Activated CD4-positive, alpha-beta T cell treated with anti-CD3 and anti-CD28 coated beads, Interleukin-2, amount 50 U/mL, for 16 hours (primary cell): ENCODE measurements at places on chromosomes 4 and X.
A peak's percentile ranks its signal among the peaks of the same experiment; 100 is the strongest.

GRCh38 chr4:121696170-121696580 is 605 bp downstream of the ANXA5 start:
- DNase-seq: peak; percentile 81

GRCh38 chr4:12144051-12144450 is 715.4 kb upstream of the HS3ST1 start:
- no peak for DNase-seq

DNA sequence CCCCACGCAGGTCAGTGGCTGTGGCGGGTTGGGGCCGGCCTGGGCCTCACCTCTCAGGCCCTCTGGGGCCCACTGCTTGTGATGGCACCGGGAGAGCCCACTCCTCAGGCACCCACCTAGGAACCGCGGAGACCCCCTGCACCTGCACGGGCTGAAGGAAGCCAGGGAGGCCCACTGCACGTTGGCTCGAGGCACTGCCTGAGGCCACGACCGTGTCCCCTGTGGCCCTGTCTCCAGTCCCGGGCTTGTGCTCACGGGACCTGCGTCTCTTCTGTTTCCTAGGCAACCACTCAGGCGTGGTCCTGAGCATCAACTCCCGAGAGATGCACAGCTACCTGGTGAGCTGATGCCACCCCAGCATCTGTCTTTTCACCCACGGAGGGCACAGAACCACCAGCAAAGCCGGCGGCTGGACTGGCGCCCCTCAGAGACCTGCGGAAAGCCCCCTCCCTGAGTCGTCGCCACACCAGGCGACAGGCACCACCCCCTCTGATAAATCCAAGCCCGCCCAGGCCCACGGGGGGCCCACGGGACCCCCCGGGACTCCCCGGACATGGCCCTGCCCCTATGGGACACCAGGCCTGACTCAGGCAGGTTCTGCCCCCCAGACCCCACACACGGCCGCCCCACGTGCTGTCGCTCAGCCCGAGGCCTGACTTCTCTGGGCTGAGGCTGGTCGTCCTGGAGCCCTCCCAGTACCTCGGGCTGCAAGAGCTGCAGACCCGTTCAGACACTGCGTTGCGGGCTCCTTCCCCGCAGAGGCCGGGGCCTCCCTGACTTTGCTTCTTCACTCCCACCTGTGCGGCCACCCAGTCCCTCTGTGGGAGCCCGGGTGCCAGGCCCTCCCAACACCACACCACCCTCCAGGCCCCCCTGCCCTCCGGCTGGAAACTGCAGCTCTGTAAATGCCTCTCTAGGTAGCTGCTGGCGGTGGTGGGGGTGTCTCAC is 199.5 kb downstream of the AFAP1 start:
- no peak for DNase-seq

- no peak for DNase-seq
These were observed 131.2 kb upstream of the GPC4 start for GRCh38 chrX:133546441-133546840.

DNA sequence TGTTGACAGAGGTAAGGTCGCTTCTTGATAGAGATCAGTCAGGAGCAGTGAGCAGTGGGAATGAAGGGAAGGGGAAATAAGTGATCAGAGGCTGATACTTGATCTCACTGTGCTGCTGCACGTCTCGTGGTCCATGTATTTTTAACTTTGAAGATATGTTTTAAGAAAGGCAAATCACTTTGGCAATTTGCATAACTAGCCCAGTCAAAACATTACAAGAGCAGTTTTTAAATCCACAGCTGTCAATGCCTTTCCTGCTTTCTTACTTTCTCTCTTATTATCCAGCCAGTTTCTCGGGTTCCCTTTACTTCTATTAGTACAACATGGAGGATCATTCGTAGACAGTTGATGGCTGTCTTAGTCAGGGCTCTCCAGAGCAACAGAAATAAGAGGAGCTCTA is 472.8 kb downstream of the TMA16 start:
- DNase-seq: no peak

- DNase-seq: peak; percentile 57
These were observed 174.5 kb downstream of the SMIM20 start for GRCh38 chr4:26088433-26088928.

- no peak for DNase-seq
These were observed 8.0 kb downstream of the HERC3 start for GRCh38 chr4:88600176-88600838.

- DNase-seq: no peak
These were observed 17.6 kb downstream of the SUPT20HL1 start for GRCh38 chrX:24377911-24378468.

GRCh38 chr4:114658776-114659175 is 60.2 kb downstream of the UGT8 start:
- DNase-seq: no peak

DNA sequence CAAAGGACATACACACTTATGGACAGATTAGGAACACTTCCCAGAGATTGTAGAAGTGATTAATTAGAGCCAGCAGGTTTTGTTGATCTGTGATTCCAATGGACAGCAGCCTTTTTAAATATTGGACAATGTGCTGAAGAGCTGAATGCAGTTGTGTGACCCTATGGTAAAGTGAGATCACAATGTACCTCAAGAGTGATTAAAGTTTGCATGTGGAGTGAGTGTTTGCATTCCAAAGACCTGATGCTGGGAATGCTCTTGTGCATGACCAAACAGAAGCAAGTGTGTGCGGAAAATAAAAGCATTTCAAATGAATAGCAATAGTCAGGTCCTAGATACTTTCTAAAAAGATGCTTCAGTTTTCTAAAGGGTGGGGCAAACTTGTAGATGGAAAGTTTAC is 154.1 kb downstream of the BANK1 start:
- no peak for DNase-seq

GRCh38 chr4:21716531-21716930 is 232.0 kb downstream of the KCNIP4 start:
- no peak for DNase-seq

GRCh38 chr4:56990109-56990905 is 11.6 kb downstream of the POLR2B start:
- no peak for DNase-seq

DNA sequence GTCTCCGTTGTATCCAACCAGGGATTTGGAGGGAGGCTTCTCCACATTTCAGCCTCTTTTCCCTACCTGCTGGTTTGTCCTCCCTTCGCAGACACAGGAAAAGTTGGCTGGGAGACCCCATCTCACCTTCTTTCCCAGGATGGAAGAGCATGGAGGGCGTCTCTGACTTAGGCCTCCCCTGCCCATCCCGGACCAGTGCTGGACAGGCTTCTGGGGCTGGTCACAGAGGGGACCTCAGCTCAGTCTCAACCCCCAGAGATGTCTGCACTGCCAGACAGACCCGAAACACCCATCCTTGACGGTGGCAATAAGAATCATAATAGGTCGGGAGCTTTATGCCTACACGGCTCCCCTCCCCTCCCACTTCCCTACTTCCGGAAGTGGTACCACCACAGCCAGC is 1.6 kb downstream of the WFS1 start:
- no peak for DNase-seq

- peak; percentile 1 for DNase-seq
These were observed 179.1 kb upstream of the KLHL4 start for GRCh38 chrX:87338510-87338909.

GRCh38 chr4:41264212-41264611 is 7.5 kb downstream of the UCHL1 start:
- DNase-seq: no peak

DNA sequence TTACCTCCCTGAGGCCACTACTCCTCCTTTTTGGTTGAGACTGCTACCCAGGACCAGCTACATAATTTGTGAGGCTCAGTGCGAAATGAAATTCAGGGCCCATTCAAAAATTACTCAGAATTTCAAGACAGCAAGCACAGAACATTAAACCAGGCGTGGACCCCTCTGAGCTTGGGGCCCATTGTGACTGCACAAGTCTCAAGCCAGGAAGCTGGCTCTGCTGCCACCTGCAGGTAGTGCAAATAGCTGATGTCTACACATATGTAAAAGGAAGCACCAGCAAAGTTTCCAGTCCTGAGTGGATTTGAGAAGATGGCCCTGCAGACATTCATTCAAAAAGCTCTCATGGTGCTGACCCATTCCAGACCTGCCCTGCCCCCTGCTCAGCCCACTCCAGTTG is 213.4 kb upstream of the LNX1 start:
- DNase-seq: peak; percentile 20

- no peak for DNase-seq
These were observed 15.4 kb upstream of the CDKL5 start for GRCh38 chrX:18410038-18410437.

- no peak for DNase-seq
These were observed 50.4 kb downstream of the FHIP1A start for GRCh38 chr4:151459375-151459774.

GRCh38 chrX:24168807-24169206 is 19.3 kb downstream of the ZFX start:
- DNase-seq: peak; percentile 86

- DNase-seq: no peak
These were observed 142.2 kb downstream of the AMMECR1 start for GRCh38 chrX:110175696-110176095.

DNA sequence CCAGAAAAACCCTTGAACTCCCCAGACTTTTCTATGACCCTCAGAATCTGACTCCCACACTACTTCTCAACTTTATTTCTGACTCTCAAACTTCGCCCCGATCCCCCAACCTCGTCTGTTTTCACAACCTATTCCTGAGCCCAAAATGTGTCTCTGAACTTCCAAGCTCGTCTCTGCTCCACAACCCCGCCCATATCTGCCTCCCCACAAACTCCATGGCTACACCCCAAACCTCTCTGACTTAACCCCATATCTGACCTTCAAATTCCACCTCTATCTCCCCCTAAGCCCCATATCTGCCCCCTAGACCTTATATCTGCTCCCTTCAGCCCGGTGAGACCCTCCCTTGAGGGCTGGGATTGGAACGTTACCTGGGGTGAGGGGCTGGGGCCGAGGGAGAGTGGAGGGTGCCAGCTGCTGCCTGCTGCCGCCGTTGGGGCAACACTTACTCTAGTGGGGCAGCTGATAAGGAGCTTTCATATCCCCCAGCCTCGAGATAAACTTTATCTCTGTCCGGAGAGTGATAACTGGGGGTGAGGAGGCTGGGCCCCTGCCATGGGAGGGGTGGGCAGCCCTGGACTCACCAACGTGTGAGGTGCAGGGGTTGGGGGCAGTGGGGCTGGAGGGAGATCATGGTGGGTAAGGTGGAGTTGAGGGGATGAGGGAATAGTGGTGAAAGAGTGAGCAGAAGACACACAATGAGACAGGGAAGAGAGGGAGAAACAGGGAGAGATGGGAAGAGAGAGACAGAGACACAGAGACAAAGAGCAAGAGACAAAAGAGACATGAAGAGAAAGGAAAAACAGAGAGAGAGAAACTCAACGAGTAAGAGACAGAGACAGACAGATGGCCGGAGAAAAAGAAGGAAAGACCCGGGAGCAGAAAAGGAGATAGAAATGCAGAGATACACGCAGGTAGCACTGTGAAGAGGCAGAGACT is 1.4 kb downstream of the GATA1 start:
- no peak for DNase-seq

- no peak for DNase-seq
These were observed 13.3 kb upstream of the ANTXR2 start for GRCh38 chr4:80086296-80086695.

GRCh38 chr4:186627226-186627865 is 72.0 kb upstream of the MTNR1A start:
- DNase-seq: peak; percentile 11

GRCh38 chr4:139639654-139640053 is 26.0 kb upstream of the MGST2 start:
- no peak for DNase-seq

GRCh38 chrX:46599051-46599560 is 25.5 kb downstream of the CHST7 start:
- no peak for DNase-seq

DNA sequence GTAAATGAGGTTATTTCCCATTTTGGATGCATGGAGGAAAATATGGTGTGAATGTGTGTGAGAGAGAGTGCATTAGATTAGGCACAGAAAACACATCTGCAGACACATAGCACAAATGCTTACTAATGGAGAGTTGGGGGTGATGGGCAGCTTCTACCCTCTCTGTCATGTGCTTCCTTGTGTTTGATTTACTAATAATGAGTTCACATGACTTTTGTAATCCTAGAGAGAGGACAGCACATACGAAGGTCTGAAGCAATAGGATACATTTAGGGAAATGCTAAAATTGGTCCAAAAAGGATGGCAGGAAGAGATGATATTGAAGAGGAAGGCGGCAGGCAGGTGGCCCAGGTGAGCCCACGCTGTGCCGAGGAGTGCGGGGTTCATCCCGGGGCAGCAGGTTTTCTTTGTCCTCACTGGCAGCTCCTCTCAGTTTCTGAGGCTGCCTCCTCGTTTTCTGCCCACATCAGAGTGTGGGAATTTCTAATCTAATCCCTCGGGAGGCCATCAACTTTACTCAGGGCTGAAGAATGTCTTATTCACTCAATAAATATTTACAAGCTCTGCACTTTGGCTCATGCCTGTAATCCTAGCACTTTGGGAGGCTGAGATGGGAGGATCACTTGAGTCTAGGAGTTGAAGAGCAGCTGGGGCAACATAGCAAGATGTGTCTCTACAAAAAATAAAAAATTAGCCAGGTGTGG is 15.9 kb upstream of the MAP9 start:
- no peak for DNase-seq

DNA sequence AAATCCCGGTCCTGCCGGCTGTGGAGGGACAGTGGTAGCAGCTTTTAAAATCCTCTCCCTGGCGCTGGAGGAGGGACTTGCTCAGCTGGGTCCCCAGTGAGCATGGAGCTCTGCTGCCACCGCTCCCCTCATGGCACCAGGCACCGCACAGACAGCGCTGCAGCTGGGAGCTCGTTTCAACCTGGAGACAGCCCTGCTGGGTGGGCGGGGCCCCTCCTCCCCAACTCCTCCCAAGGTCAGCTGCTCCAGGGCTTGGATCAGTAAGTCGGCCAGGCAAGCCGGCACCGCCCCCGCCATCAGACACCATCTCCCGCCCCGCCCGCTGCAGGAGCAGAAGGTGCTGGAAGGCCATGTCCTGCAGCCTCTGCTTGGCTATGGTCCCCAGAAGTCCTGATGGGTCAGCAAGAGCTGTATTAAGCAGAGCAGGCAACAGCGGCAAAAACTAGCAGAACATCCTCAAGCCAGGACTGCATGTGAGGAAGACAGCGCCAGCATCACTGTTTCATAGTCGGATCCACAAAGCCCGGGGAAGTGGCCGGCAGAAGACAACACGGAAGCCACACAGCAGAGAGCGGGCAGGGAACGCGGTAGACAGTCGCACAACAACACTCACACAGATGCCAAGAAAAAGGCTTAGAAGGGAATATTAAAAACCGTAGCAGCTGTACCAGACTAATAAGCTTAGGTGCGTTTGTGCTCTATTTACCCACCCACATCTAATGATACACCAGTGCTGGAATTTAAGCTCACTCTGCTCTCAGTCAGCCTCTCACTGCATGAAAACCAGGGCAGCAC is 16.2 kb downstream of the ZFYVE28 start:
- DNase-seq: peak; percentile 31

GRCh38 chrX:41108007-41108406 is 22.8 kb downstream of the USP9X start:
- DNase-seq: no peak

- DNase-seq: no peak
These were observed 63.8 kb upstream of the MTM1 start for GRCh38 chrX:150504397-150505182.

DNA sequence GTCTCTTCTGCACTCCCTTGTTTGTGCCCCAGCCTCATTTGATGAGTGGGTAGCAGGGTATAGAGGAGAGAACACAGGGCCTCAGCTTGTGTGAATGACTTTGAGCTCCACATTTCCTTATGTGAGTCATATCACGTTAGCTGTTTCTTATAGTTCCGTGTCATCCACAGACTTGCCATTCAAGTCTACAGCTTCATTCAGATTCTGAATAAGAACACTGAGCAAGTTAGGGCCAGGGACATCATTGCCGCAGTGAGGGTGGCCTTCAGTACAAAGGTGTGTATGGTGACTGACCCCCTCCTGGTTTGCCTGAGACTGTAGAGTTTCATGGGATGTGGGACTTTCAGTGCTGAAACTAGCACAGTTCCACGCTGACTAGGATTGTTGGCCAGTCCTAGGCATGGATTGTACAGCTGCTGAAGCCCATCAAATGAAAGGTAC is 23.6 kb downstream of the KLF3 start:
- peak; percentile 63 for DNase-seq
